Activated T-helper 1 cell treated with Interleukin-2 at 50 U/mL for 16 hours (primary cell): ENCODE measurements at places on chromosomes 1 and 21.

- DNase-seq = no peak
Observed at GRCh38 chr1:117662667-117663066, 56.8 kb downstream of the TENT5C start.

- DNase-seq = no peak
Observed at GRCh38 chr1:186949173-186949572, 120.4 kb downstream of the PLA2G4A start.

DNA sequence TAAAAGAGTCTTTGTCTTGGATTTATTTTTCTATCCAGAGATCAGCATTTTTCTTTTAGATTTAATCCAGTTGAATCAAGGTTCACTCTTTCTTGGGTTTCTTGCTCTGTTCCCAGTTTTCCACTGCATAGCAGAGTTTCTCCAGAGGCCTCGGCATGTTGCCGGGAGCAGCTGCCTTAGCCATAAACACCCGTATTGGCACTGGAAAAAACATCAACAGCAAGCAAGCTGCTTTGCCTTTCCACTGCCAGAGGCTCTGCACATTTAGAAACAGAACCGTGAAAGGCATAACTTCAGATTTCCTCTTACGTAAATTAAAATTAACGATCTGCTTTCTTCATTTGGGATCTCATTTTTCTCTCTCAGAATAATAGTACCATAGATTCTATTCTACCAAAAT is 181.8 kb upstream of the L1TD1 start:
- no peak for DNase-seq

- DNase-seq = no peak
Observed at GRCh38 chr1:223349241-223349640, 14.7 kb downstream of the SUSD4 start.

- DNase-seq = no peak
Observed at GRCh38 chr1:27098431-27099134, 56.3 kb downstream of the SLC9A1 start.

DNA sequence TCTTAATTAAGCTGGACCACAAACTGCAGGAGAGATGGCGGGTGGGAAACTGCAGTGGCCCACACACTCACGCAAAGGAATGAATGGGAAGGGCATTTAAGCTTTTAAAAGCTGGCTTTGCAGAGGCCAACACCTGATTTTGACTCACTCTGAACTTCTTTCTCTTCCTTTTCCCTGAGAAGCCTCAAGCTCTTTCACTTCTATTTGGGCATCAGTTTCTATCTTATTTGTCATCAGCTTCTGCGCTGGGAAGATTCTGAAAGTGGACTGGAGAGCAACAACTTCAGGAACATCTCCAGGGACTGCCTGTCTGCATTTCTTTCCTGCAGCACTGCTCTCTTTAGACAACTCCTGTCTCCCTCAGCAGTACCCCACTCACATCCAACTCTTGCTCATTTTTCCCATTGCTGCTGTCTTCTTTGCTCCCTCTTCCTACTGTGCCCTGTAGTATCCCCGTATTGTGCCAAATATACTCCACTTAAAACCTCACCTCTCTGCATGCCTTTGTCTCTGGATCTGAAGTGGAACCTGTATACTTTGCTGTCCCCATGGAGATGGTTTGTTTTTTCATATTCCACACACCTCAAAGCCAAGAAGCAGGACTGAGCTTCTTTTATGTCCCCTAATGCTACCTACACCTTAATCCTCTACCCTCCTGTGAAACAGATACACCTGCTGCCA is 143.3 kb upstream of the JUN start:
- no peak for DNase-seq

DNA sequence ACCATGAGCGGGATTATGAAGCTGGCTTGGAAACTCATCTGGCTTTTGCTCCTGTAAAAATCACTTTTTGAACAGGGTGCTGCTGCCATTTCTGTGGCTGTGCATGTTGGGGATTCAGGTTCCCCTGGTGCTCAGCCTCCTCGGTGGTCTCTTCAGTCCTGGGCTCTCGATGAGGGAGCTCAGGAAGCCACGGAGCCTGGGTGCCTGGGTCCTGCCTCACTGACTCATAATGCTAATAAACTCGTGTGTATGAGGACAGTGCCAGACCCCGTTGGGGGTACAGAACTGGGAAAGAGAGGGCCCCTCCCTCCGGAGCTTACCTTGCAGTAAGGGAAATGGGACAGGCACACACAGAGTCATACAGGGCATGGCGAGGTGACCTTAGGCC is 5.8 kb downstream of the COQ8A start:
- DNase-seq = no peak

DNA sequence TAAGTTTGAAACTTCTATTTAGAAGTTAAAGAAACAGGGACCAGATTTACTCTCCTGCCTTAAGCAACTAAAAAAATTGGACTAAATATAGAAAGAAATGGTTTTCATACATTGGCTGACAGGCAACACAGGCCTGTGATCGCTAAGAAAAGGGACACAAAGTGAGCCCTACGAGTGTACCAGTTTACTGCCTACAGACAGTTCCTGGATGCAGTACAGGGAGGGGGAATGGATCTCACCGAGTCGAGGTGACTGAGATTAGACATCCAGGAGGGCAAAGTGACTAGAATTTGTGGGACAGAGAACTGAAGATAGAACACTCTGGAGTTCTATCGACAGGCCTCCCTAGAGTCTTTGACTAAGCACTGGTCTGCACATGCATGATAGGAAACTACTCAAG is 16.0 kb downstream of the PHC2 start:
- DNase-seq = no peak

DNA sequence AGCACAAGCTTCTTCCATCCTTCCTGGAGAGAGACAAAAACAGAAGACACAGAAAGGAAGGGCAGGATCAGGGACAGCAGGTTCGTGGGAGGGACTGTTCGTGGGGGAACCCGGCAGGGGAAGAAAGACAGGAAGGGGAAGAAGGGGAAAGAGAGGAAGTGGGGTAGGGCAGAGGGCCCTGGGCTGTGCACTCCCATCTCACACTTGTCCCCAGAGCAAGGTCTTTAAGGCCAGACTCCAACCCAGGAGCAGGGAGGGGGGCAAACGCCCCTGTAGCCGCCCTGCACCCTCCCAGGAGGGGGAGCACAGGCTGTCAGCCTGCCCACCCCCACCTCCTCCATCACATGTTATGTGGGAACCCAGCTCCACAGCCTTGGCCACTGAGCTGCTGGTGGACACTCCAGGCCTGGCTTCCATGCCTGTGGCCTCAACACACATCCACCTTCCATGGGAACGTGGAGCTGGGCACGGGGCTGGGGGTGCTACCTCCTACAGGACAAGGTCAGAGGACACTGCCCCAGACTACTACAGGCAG is 9.3 kb downstream of the SLC19A1 start:
- no peak for DNase-seq

- DNase-seq = no peak
Observed at GRCh38 chr1:208231881-208232661, 12.1 kb downstream of the PLXNA2 start.

GRCh38 chr1:184905601-184906322 is 68.5 kb downstream of the NIBAN1 start:
- no peak for DNase-seq

GRCh38 chr1:215032911-215033526 is 49.5 kb upstream of the KCNK2 start:
- no peak for DNase-seq

DNA sequence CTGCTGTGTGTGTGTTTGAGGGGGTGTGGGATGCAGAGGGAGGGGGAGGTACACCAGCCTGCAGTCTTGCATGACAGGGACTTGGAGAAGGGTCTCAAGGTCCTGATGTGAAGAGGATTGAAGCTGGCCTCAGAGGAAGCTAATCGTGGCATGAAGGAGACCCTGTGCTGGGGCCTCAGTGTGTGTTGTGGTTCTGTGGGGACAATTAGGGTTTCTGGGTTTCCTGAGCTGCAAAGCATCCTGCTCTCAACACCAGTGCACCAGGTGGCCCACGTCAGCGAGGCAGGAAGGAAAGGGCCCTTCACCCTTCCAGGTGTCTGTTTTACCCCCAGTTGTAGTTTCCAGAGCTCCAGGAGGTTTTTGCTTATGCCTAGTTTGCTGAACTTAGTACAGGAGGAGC is 52.8 kb downstream of the TENT5C start:
- DNase-seq = peak; percentile 58

DNA sequence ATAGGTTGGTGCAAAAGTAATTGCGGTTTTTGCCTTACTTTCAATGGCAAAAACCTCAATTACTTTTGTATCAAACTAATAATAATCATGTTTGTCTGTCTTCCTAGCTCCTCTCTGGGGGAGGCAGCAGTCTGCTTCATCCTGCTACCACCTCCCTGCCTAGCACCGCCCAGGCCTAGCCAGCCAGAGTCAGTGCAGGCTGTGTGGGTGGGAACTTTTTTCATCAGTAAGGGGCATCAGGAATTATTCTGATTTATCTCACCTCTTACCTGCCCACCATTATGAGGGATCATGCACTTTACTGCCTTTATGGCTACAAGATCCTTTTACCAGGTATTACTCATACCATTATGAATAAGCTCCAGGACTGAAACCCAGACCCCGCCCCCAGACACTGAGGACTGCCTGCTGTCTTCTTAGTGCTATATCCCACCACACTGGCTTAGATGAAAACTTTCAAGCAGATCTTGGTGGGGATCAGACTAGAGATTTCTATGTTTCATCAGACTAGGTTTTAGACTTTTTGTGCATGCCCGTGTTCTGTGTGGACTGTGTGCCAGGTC is 116.4 kb downstream of the PBX1 start:
- DNase-seq = no peak

- DNase-seq = peak; percentile 72
Observed at GRCh38 chr1:9234223-9235095, at the start of gene H6PD. Gene H6PD (plus strand): TSS chr1:9234774. CDS start chr1:9244935, 10,161 bp downstream.

GRCh38 chr1:190147616-190148015 is 330.0 kb downstream of the BRINP3 start:
- DNase-seq = no peak

DNA sequence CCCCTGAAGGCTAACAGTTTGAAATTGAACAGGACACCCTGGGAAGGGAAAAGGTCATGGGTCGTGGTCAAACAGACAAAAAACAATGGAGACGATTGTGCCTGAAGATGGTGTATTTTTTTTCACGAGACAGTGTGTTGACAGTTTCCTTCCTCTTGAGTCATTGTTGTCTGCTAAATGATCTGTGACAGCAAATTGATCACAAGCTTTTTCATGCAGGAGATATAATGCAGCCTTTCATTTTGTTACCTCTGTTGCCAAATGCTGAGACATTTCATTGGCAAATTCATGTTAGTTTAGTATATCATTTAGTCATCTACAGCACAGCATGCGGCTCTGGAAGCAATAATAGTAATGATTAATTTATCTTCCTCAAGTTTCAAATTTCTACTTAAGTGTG is 27.7 kb downstream of the UBE2U start:
- no peak for DNase-seq

DNA sequence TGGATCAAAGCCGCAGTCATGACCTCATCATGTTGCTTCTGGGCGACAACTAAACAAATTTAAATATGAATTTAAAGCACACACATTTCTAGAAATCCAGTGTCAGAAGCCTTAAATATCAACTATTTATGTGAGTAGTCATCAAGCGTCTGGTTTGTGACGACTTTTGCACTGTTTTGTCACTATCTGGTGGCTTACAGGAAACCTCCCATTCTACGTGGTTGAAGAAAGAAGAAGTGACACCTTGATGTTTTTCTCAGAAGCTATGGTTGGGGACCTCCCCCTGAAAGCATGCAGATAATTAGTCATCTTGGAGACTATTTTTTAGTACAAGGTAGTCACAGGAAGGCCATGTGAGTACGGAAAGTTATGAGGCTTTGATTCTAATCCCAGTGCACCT is 58.5 kb downstream of the TENT5C start:
- peak; percentile 15 for DNase-seq

DNA sequence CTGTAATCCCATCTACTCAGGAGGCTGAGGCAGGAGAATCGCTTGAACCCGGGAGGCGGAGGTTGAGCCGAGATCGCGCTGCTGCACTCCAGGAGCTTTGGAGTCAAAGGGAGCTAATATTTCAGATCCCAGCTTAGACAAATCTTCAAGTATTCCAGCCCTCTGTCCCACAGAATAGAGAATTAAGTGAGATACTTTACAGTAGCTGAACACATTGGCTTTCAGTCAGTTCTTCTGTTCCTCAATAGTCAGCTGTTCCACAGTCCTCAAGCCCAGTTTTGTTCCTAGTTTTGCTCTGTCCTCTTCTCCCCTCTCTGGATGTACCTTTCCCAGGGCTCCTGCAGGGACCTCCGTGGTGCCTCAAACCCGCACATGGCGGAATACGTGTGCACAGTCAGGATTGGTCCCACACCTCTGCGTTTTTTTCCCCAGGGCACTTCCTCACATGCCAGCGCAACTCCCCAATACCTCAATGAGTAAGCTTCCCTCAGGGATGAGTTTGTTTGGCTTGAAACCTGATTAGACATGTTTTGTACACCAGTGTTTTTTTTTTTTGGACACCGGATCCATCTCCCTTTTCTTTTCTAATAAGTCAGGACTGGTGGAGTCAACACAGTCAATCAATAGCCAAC is 1.2 kb downstream of the MFN2 start:
- DNase-seq = no peak

DNA sequence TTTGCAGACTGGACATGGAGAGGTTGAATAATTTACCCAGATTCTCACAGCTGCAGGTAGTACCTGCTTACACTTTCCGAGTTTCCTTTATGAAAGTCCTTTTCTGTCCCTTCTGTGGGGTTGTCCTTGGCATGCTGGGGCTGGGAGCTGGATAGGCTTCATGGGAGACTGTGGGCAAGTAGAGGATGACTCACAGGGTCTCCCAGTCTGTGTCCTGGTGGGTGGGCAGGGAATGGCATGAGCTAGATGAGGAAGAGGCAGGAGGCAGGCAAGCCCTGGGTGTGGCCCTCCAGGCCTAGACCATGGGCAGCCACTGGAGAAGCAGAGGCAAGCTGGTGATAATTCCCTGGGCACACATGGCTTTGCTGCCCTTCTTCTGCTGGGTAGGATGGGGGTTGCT is 80.6 kb downstream of the NAV1 start:
- DNase-seq = no peak

DNA sequence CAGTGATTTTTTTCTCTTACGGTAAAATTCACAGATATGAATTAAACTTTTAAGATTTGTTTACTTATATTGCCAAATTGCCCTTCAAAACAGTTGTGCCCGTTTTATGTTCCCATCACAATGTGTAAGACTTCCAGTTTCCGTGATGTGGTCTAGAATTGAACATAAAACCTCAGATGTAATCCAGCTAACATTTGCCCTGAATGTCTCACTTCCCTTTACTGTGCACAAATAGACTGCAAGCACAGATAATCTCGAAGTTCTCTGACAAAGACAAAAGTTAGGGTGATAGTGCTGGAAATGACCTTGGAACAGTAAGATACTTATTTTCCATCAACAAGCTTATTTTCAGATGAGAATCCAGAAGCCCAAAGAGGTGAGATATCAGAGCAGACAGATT is 177.5 kb downstream of the ZZZ3 start:
- DNase-seq = no peak

DNA sequence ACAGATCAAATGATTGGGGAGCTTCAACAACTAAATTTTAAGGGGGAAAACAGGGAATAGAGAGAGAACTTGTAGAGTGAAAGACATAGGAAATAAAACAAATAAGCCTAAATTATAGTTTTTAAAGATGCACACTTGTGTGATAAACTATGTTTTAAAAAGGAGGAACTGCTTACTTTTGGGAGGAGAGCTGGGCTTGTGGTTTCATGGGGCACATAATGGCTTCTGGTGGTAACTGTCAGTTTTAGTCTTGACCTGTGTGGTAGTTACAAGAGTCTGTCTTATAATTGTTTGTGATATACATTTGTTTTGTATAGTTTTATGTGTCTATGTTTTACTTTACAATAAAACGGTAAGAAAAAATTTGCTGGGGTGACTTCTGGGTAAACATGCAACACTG is 165.3 kb downstream of the COL24A1 start:
- no peak for DNase-seq

GRCh38 chr1:211648336-211648735 is 27.1 kb downstream of the NEK2 start:
- no peak for DNase-seq

- no peak for DNase-seq
Observed at GRCh38 chr1:246428542-246429308, 78.4 kb downstream of the SMYD3 start.
